Inflammatory macrophage treated with lipopolysaccharide for 4 hours (primary cell): ENCODE measurements at places on chromosomes 7 and 10.

DNA sequence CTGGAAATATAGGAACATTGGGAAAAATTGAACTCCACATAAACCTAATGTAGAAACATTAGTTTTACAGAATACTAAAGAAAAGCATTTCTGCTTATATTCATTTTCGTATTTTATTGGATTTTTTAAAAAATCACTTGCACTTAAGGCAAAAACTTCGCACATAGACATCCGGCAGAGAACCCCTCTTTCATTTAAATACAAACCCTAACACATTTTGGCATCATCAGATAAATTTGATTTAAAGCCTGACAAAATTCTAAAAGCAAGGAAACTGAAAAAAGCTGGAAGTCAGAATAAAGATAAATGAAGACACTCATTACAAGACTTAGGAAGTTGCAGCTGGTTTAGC lies 396 bp upstream of the EXOC4 start:
- DNase-seq: no peak

GRCh38 chr7:55733241-55734140 lies 129.1 kb downstream of the SEPTIN14 start:
- DNase-seq: no peak

DNA sequence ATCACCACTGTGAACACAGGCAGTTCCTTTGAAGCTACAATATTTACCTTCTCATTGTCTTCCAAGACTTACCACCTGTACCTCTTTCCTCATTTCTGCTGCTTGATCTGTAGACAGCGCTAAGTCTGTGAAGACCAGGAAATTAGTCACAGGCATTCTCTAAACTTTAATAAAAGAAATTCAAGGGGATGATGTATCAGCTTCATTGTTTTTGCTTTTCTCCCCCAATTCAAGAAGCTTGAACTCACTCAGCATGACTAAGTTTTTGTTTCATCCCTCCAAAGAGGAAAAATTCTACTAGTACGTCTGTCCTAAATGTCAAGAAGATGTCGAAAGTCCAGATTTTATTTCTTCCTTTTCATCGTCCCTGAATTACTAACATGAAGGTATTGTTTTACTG lies 75.3 kb upstream of the PPP1R9A start:
- no peak for DNase-seq

GRCh38 chr7:904847-905246 lies 28.5 kb downstream of the GET4 start:
- no peak for DNase-seq

DNA sequence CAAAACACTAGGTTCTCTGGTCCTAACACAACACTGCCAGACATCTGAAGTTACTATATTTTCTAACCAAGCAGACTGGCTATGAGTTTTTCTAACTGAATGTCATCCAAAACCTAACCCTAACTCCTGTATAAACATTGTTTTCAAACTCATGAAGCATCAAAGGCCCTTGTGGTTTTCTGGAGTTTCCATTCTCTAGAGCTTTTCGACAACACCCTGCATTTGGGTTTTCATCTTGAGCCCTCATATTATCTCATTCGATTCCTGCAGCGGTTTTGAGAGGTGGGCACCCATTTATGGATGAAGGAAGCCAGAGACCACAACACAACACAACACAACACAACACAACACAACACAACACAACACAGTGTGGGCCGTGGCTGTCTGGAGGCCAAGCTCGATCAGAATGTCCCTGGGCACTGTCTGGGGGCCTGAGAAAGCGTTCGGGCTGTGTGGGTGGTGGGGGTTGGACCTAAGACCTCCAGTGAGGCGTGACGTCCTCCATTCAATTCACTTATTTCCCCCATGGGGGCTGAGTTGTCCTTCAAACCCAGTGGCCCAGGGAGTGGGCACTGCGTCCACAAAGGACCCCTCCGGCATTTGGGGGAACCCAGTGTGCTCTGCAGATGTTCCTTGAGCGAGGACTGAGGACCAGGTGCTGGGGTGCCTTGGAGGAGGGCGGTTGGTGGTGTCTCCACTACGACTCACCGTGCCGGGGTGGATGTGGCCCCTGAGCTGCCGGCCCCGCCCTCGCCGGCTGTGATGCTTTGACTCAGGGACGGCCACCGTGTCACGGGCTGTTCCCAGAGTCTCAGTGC lies 490.4 kb downstream of the DNAJB6 start:
- DNase-seq: no peak
